ENCODE measurements at places on chromosomes 5 and 9. TPM values are rescaled to one million over a fixed set of nuclear protein-coding genes. Genes with fewer than 3 reads are reported as not detected.

Gene IFNA21
- total RNA-seq, result not detected

Gene PTGS1
- total RNA-seq, result 3.2 TPM

Gene LNPEP
- 79.7 TPM for total RNA-seq

Gene EGFL7
- total RNA-seq, result 36.1 TPM

Gene DCP2
- 117 TPM for total RNA-seq

Gene GPR150
- total RNA-seq, result not detected

Gene GPRIN1
- 24.8 TPM for total RNA-seq

Gene TAF11L5
- total RNA-seq, result not detected

Gene SPATA24
- 2.8 TPM for total RNA-seq

Gene GRIN3A
- 7.5 TPM for total RNA-seq

Gene HAVCR2
- total RNA-seq, result 1.8 TPM

Gene TYRP1
- 326 TPM for total RNA-seq

Gene FOXI1
- total RNA-seq, result not detected

Gene PCDHGB3
- total RNA-seq, result 14.2 TPM

Gene LIFR
- 60.8 TPM for total RNA-seq

Gene NEUROG1
- total RNA-seq, result 5.9 TPM

Measured in camera-type eye (tissue), 1 donor.